ENCODE measurements at places on chromosomes 16 and 17.

- no peak for DNase-seq
Observed at GRCh38 chr17:45123076-45123770, 9.1 kb downstream of the PLCD3 start.

DNA sequence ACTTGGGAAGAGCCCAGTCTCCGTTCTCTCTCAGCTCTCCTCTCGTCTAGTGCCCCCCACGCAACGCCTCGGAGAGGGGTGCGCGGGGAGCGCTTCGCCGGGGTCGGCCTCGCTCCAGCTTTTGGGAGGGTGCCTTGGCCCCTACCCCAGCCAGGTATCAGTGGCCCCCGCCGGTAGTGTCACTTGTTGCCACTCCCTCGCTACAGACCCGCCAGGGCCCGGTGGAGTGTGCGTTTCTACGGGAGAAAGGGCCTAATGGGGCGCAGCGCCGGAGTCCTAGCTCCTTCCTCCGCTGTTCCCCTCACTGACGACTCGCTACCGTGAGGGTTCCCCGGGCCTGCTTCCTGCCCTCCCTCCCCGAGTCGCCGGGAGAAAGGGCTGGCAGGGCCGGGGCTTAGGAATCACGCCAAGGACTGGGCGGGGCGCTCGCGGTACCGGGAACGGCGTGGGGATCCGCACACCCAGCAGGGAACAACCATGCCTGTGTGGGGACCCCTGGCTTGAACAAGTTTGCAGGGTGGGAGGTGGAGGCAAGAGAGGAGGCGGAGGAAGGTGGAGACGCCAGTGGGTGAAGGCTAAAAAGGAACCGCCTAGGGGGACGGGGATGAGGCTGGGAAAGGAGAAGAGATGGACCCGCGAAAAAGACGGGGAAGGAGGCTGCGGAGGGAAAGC is 997 bp upstream of the CDH11 start:
- no peak for DNase-seq

DNA sequence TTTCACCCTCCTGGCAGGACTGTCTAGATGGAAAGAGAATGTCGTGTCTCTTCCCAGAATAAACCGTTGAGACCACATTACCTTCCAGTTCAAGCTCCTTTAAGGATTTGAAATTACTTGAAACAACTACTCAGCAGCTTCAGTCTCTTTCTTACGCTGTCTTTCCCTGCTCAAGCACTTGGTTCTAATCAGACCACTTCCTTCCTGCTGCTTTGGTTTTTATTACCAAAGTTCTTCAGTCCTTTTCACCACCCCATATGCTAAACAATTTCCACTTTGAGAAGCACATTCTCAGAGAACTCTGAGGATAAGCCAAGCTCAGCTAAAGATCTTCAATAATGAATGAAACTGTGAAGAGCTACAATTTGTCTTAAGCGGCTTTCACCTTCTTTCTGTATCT is 105.4 kb downstream of the STX8 start:
- DNase-seq = no peak

DNA sequence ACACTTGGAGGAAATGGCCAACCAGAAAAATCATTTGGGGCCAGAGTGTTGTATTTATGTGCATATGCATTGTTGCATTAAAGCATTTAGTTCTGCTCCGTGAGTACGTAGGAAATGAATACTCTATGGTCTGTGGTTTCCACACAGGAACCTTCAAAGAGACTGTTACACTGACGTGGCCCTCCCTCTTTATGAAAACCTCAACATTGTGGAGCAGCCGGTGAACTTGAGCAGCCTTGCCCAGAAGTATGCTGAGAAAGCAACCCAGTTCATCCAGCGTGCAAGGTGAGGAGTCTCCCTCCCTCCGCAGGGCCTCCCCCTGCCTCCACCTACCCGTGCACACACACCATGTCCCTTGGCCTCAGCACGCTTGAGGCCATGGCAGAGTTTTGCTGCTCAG is 65.2 kb downstream of the ARSG start:
- DNase-seq = no peak

GRCh38 chr16:28035866-28036393 is 27.6 kb downstream of the GSG1L start:
- no peak for DNase-seq

DNA sequence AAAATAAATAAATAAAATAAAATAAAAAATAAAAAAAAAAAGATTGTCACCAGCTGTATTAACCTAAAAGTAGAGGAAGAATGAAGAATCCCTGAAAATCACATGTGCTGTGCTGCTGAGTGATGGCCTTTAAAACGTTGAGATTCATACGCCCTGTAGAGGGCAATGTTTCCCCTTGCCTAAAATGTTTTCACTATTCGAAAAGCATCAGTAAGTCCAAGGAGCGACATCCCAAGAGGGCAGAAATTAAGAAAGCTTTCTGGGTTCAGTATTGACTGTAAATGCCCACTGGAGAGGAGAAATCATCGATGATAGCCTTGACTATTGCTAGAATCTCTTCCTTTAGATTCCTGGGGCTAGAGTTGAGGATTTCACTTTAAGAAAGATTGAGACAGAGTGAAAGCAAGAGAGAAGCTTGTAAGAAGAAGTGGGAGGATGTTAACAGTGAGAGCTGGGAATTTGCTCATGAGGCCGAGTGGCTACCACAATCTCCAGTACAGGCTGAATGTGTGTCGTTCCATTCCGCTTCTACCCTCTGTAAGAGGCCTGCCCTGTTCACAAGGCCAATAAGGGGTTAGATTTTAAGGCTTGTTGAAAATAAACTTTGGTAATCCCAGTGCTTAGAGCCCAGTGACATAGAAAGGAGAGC is 170.8 kb upstream of the FAM20A start:
- DNase-seq = no peak

GRCh38 chr17:2058586-2059546 is 4.0 kb downstream of the HIC1 start:
- DNase-seq = no peak

DNA sequence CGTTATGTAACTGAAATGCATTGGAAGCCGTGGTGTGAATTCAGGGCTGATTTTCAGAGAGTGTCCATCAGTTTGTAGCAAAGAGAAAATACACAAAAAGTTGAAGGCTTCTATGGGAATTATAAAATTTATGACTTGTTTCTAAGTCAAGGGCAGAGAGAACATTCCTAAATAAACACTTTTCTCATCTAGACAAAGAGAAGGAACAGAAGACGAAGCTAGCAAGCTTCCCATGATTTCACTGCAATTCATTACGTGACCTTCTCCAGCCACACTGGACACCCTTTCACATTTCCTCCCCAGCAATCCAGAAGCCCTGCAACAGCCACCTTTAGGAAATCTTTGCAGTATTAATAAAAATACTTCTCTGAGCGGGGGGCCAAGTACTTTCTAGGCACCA is 67.8 kb downstream of the TMEM100 start:
- DNase-seq = no peak

DNA sequence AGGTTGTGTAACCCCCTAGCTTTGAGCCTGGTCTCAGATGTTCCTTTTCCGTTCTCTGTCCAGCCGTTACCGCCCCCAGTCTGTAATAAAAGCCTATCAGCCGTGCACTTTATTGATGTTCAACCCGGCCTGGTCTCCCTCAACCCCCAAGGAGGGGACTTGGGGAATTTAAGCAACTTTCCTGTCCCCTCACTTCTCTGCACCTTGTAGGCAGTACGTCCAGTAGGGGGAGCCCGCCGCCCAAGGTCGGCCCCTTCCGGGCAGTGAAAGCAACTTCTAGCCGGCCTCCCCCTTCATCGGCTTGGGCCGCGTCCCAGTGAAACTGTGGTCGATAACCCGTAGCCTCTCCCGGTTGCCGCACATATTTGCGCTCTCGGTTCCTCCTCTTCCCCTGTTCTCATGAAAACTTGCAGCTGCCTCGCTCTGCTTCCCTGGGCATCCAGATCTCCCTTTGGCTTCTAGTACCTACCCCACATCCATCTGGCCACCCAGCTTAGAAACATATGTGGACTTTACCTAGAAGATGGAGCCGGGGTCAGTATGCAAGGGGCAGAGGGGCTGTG is 7.9 kb downstream of the PNPO start:
- peak; percentile 47 for DNase-seq

- DNase-seq = no peak
Observed at GRCh38 chr16:84652566-84652965, 4.3 kb downstream of the KLHL36 start.

DNA sequence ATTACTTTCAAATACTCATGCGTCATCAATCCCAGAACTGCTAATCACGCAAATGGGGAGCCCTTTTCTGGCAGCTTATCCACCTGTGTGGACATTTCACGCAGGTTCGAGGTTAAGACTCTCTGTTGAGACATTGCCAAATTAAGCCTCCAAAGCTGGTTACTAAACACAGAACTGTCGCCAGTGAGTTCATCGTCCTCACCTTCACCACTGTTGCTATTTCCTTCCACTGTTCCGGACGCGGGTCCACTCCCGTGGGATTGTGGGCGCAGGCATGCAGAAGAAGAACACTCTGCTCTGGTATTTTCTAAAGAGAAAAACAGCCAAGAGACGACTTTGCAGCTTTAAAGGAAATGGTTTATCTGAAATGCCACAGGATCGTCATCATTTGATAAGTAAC is 16.1 kb downstream of the GOT2 start:
- DNase-seq = no peak

DNA sequence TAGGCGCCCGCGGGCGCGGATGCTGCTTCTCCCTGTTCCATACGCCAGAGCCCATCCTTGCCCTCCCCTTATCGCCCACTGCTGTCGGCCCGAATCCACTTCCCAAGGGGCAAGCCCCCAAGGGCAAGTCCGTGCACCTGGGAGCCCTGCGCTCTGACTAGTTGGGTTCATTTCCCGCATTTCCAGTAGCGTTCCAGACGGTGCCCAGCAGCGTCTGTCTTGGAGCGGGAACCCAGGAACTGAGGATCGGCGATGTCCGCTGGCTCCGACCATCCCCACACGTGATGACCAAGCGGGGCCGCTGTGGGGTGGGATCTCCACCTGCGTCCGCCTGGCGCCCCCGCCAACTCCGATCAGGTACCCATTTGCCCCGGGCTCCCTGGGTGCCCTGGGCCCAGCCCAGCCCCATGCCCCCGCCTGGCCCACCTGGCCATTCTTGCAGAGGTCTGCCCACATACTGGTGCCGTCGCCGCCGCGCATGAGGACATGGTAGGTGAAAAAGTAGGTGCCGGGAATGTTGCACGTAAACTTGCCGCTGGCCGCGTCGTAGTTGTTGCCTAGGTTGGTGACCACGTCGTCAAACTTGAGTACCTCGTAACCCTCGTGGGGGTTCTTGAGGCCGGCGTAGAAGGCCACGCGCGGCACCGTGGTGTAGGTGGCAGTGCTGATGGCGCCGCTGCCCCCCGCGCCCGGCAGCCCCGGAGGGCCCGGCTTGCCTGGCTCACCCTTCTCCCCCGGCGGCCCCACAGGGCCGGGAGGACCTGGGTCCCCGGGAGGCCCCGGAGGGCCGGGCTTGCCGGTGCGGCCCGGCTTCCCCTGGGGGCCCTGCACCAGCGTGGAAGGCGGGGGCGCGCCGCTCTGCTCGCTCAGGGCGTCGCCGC is 837 bp downstream of the C1QL1 start:
- DNase-seq = no peak

- DNase-seq = no peak
Observed at GRCh38 chr16:54417384-54417783, 130.8 kb upstream of the IRX3 start.

DNA sequence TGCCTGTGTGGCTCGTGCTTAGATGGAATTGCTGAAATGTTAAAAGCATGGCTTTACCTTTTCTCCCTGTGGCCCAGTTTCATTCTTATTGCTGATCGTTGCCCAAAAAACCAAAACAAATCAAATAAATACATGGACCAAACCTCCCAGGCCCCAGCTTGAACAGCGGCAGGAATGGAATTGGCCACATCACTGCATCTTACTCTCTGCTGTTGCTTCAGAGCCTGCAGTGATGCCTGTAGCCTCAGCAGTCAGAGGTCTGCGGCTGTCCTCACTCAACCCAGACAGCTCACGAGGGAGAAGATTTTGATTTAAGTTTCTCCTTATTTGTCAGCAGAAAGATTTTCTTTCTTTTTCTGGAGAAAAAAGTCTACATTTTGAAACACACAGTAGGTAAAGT is 91.5 kb downstream of the NPIPB11 start:
- DNase-seq = no peak

- no peak for DNase-seq
Observed at GRCh38 chr17:63698886-63699637, 863 bp downstream of the LIMD2 start.

DNA sequence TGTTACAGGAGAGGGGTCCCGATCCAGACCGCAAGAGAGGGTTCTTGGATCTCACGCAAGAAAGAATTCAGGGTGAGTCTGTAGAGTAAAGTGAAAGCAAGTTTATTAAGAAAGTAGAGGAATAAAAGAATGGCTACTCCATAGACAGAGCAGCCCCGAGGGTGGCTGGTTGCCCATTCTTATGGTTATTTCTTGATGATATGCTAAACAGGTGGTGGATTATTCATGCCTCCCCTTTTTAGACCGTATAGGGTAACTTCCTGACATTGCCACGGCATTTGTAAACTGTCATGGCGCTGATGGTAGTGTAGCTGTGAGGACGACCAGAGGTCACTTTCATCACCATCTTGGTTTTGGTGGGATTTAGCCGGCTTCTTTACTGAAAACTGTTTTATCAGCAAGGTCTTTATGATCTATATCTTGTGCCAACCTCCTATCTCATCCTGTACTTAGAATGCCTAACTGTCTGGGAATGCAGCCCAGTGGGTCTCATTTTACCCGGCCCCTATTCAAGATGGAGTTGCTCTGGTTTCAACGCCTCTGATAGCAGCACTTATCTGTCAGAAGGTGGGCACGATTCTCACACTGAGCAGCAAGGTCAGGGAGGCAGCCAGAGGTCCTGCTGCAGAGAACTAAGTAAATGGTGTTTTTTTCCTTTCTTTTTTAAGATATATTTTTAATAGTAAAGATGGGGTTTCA is 26.5 kb upstream of the XYLT2 start:
- no peak for DNase-seq

DNA sequence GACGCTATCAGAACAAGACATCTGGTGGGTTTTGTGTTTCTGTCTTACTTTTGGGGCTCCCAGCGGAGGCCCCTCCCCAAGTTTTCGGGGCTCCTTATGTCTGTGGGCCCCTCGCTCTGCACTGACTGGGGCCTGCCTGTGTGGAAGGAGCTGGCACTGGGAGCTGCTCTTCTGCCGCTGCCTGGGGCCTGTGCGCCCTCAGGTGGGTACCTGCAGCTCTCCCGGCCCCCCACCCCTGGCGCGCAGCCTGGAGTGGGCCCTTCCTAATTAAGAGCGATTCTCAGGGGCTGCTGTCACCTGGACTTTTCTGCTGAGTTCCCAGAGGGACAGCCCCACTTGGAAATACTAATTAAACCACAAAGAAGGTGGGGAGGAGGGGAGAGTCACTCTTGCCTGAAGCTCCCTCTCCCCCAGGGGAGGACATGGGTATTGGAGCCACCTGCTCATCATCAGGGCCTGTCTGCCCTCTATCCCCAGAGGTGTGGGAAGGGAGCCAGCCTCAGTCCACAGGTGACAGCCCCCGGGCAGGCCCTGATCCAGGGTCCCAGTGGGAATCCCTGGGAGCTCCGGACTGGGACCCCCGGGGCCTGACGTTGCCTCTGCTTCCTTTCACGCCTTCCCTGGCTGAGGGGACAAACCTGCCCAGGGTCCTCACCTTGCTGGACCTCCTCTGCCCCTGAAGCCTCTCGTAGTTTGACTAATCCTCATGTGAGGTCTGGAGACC is 36.5 kb downstream of the GSE1 start:
- DNase-seq = no peak

Data from AG09309 (cell line).